Activated naive CD4-positive, alpha-beta T cell treated with Interleukin-2 at 50 U/mL for 16 hours (primary cell): ENCODE measurements at places on chromosomes 7 and 10.

GRCh38 chr10:33509231-33509831 is 174.9 kb upstream of the NRP1 start:
- peak; percentile 36 for DNase-seq

DNA sequence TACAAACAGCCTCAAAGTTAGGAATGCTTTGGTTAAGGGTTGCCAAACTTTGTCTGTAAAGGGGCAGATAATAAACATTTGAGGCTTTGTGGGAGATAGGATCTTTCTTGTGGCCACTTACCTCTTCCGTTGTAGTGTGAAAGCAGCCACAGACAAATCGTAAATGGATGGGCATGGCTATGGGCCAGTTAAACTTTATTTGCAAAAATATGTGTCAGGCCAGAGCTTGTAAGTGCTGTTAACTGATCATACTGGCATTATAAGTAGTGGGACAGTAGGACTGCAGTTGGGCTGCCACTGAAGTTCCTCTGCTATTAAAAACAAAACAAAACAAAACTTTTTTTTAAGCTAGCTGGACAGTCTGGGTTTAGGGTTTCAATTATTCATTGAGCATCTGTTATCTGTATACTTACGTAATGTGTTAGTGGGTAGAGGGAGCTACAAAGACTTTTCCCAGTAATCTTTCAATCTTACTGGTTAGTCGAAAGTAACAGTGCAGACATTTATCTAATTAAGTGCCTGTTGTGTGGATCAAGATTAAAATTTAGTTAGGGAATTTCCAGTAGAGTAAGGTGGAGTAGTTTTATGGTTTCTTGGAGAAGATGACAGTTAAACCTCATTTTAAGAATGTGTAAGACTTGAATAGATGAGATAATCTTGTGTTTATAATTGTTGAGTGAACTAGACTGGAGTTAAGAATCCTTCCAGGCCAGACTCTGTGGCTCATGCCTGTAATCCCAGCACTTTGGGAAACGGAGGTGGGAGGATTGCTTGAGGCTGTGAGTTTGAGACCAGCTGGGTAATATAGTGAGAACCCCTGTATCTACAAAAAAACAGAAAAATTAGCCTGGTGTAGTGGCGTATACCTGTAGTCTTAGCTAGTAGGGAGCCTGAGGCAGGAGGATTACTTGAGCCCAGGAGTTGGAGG is 100.1 kb downstream of the BTRC start:
- DNase-seq, result no peak

DNA sequence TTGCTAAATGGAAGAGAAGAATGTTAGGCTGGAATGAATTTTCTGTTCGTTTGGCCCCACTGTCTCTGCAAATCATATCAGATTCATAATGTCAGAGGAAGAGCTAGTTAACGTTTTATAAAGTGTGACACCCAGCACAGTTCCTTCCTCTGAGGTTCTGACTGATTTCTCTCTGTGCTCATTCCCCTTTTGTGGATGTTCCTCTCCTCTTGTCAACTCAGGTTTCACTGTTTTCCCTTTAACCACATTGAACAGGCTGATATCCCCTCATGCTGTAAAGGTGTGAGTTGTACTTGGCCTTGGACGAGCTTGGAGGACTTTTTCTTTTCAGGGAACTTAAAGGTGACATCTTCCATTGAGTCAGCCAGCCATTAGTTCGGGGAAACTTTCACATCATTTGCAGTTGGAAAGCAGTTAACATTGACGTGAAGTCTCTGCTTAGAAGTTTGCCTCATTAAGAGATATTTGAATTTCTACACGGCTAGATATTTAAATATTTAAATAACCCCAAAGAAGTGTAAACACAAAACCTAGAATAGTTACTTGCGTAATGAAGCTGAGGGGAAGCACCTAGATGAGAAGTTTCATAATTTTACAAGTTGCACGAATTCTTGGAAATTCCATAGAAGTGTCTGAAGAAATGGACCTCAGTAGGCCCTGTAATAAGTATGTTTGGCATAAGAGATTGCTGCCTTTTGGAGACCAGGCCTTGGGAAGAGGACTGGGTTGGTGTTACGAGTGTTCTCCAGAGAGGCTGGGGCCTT is 101.5 kb upstream of the EGR2 start:
- no peak for DNase-seq

DNA sequence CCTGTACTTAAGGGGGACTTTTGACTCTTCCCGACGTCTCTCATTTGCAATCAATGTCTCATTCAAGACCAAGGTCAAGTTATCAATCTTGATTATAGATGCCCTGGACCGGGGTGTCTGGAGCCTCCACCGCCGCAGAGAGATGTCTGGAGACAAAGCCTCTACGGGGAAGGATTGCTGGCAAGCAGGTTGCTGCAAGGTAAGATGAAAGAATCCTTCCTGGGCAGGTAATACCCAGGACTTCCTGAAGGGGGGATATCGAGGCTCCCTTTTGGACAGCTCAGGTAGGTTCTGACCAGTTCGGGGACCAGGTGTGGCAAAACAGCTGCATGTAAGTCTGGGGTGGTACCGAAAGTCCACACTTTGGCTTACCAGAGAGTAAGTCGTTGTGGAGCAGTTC is 12.5 kb upstream of the CUX1 start:
- DNase-seq, result no peak

DNA sequence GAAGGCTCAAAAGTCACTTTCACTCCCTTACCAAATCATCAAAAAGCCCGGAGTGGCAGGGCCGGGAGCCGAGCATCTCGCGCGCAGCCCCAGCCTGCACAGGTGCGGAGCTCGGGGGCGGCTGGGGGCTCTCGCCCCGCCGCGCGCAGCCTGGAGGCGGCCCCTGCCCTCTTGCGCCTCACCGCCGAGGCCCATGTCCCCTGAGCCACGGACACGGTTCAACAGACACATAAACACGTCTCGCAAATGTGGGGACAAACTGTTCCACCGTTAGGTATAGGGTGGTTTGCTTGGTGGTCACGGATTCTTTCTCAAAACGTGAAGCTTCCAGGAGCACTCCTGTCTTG is 700 bp downstream of the GSAP start:
- peak; percentile 12 for DNase-seq

- no peak for DNase-seq
These were observed 61.5 kb downstream of the GNA12 start for GRCh38 chr7:2782565-2782964.

DNA sequence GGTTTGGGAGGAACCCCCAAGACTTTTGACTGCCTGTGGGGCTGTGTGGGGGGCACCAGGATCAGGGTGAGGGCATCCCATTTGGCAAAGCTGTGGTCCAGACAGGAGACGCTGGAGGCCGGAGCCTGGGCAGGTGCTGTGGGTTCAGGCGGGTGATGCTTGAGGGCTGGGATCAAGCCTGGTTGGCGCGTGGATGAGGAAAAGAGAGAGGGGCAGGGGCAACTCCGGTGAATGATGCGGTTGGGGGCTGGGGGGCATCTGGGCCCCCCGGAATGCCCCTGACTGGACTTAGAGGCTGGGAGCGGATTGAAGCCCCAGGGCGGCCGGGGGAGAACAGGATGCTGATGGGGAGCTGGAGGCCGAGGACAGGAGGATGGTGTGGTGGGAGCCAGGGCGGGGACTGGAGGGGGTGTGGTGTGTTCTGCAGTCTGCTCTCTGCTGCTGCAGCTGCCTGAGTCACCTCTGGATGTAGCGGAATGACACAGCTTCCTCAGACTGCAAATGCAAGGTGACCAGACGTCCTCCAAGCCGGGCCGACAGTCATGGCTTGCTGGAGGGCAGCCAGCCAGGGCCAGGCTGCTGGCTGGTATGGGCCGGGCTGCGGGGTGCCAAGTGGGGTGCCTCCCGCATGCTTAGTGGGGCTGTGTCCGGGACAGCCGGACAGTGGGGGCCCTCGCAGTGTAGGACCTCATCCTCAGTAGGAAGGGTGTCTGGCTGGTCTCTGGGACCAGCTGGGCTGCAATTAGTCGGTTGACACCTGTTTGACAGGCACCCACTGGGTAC is 3.2 kb downstream of the MAFK start:
- DNase-seq, result peak; percentile 48

- DNase-seq, result no peak
These were observed 712.9 kb downstream of the SORCS3 start for GRCh38 chr10:105354010-105354409.

DNA sequence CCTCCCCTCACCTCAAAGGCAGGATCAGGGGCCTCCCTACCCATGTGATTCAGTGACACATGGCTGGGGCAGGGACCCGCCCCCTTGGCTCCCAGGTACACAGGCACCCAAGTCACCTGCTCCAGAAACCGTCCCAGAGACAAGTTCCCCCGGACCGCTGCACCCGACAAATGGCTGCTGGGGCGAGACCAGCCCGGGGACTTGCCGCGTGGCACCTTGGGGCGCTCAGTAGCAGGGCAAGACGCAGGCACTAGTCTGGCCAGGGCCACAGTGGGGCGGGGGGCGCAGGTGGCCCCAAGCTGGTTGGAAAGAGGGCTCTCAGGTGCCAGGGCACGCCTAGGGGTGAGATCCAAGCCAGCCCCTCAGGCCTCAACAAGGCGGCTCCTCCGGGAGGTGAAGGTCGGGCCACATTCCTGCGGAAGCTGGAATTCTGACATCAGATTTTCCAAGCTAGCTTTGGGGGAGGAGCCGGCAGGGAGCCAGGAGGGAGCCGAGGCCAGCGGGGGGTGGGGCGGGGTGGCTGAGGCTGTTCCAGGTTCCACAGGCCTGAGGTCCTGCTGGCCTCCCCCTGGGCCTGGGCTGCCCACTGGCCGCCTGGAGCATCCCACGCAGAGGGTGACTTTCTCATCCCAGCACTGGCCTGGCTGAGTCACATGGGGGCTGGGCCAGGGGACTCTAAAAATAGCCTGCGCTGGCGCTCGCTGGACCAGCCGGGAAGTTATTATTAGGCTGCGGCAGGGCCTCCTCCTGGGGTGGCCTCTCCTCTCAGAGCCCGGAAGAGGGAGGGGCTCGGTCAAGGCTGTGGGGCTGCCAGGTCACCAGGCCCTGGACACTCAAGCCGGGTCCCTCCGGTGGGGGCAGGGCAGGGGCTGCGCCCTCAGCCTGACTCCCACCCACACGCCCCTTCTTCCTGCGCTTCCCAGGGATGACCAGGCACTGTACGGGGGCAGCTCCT is 20.5 kb upstream of the INPP5A start:
- DNase-seq, result no peak

- DNase-seq, result no peak
These were observed 66.1 kb upstream of the AGBL3 start for GRCh38 chr7:134920026-134920753.
